Astrocyte (in vitro differentiated cells and primary cell): ENCODE measurements at places on chromosomes 2 and 18. TPM values are rescaled to one million over a fixed set of nuclear protein-coding genes. Genes with fewer than 3 reads are reported as not detected.

GRCh38 chr2:240467659-240468302 is 32.3 kb downstream of the GPC1 start:
- DNase-seq, result no peak

DNA sequence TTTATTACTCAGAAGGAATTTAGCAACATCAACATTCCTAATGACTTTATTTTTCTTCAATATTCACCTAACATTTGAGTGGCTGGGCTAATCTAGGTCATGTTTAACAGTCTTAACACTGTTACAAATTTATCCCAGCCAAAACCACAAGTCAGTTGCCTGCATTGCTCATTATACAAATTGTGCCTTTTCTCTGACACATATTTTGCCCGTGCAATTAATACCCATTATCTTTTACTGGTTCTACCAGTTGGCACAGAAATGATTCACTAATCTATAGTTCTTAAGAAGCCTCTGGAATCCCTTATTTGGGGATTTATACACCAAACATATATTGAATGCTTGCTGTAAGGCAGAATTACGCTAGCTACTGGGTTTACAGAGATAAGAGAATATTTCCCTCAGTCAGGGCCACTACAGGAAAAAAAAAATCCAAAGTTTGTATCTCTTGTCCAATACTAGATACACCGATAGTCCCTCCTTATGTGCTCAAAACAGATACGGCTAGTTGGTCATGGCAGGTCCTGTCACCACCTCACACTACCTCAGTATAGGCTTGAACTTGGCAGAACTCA is 46.3 kb downstream of the ZCCHC2 start:
- peak; percentile 5 for DNase-seq

Gene ASPRV1
- 0.23 and 0.26 TPM in 2 replicates for total RNA-seq

Gene WDR75
- 38.9 and 39.5 TPM in 2 replicates for total RNA-seq

- no peak for DNase-seq
Observed at GRCh38 chr2:234271338-234271737, 220.8 kb downstream of the SPP2 start.

Gene ZNF2
- total RNA-seq, result 4.1 and 5.5 TPM in 2 replicates

DNA sequence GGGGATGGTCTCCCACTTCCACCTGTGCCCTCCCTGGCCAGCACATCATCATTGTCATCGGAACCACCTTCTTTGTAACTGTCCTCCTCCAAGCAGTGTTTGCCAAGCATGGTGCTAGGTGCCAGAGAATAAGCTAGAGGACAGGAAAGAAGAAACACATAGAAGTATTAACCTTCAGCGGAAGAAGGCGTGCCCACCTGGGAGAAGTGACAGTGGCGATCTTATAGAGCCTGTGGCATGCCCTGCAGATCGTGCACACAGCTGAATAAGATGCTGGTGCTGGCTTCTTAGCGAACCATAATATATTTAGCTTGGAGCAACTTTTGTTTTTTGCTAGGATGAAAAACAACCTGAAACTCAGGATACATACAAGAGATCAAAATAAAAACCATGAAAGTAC is 148.0 kb downstream of the FAM210A start:
- DNase-seq, result no peak

Gene STAM2
- 33.8 and 35.3 TPM in 2 replicates for total RNA-seq

Gene NFATC1
- total RNA-seq, result 10.6 and 11.0 TPM in 2 replicates

DNA sequence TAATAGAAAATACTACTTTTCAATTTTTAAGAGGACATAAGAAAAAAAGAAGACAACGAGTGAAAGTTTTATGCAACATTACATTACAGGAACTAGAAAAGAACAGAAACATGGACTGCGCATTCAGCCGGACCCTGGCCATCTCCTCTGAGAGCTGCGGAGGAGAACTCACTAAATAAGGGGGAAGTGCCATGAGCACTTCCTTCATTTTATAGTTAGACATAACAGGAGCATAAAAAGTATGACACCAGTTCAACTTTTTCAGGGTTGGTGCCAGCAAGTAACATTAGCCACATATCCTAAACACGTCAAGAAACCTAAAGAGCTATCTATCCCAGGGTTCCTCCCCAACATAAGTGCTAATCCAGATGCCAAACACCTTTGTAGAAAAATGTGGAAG is 78.0 kb upstream of the SERTAD2 start:
- DNase-seq, result no peak

Gene REG1B
- not detected in 2 replicates for total RNA-seq
